ENCODE measurements at places on chromosomes 11 and 22. TPM values are rescaled to one million over a fixed set of nuclear protein-coding genes. Genes with fewer than 3 reads are reported as not detected.

DNA sequence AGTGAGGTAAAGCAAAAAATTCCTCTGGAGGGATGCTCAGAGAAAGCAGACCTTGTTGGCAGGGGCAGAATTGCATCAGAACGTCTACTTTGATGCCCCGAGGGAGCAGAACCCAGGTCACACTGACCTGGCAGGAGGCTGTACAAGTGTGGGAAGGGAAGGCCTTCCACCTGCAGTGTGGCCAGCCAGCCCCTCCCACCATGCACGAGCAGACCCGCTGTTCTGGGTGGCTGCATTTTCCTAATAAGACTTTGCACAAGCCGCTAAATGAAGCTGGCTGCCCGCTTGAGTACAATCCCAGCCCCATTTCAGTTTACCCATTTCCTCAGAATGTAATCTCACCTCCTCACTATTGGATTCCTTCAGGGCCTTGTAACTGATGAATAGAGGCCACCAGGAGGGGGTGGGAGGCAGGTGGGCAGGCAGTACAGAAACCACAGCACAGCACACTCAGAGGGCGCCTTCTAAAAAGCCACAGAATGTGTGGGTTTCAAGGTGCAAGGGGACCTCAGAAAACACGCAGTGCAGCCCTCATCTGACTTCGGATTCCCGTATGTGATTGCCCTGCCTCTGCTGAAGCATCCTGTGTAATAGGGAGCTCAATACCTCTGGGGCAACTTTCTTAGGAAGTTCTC lies 316.6 kb downstream of the OPCML start:
- H3K4me1 ChIP-seq = no peaks in the 10 kb centered on the region
- no peak overlapping the region for H3K4me3 ChIP-seq
- DNase-seq = no peak
- no peaks in the 10 kb centered on the region for H3K36me3 ChIP-seq
- H3K27me3 ChIP-seq = no peaks in the 10 kb centered on the region
- no peak overlapping the region for H3K27ac ChIP-seq

MCHR1 gene
- total RNA-seq = not detected

DNA sequence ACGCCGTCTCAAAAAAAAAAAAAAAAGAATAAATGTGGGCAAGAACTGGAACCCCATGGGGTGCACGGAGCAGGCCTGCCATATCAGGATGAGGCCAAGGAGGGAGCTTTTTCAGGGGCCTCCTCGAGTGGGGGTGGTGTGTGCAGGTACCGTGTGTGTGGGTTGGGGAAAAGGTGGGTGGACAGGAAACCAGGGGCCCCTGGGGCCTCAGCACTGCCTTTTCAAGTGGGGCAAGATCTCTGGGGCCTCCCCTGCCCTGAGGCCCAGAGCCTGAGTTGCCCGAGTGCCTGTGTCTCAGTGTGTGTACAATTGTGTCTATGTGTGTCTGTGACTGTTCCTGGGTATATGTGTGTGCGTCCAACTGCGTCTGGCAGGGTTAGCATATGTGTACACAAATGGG lies 23.8 kb downstream of the TEF start:
- H3K36me3 ChIP-seq = no peaks in the 10 kb centered on the region
- no peak overlapping the region for H3K4me3 ChIP-seq
- peaks cover 15% of the 10 kb centered on the region for H3K4me1 ChIP-seq
- no peak for DNase-seq

OR8G1 gene
- total RNA-seq = not detected

- H3K27ac ChIP-seq = no peak overlapping the region
- H3K4me1 ChIP-seq = peaks cover 5% of the 10 kb centered on the region
- no peak for DNase-seq
- H3K27me3 ChIP-seq = no peaks in the 10 kb centered on the region
These were observed 73.5 kb downstream of the RNF169 start for GRCh38 chr11:74822170-74822569.

GGT5 gene
- total RNA-seq = 0.12 TPM

Data from PC-3 (cell line).